Calu3 (cell line): ENCODE measurements at places on chromosomes 11 and 22.

DNA sequence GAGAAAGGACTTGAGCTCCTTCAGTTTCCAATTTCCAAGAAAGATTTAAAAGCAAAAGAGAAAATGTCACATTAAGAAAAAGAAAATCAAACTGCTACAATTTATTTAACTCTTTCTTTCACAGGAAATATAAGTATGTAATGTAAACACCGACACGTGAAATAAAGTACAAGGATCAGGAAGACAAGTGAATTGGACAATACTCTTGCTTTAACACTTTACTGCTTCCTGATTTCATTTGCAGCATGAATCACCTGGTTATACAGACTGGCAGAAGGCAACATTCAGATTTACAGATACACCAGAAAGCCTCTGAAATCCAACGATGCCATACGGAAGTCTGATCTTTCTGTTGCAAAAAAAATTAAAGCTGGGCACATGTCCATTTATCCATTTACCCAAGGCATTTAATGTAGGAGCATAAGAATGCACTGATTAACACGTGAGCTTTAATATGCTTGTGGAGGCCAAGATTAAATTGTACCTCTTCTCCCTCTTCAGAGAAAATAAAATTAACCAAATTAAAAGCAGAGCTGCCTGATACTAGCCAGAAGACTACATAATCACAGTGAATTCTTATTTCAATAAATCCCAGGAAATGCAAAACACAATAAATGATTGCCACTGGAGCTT is 16.0 kb upstream of the PPP2R1B start:
- DNase-seq: no peak

DNA sequence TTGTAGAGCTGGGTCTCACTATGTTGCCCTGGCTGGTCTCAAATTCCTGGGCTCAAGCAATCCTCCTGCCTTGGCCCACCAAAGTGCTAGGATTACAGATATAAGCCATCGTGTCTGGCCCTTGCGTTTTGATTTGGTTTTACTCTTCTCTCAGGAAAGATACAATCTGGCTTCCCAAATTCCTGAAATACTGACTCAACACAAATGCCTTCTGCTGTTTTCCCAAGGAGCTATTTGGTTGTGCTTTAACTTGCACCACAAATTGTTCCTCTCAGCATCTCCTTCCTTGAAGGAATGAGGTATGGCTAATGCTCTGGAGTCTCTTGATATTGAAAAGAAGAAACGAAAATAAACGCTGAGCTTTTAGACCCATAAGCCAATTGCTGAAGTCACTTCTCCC is 110.0 kb upstream of the PAX6 start:
- no peak for DNase-seq

GRCh38 chr11:5317292-5317691 is 6.8 kb downstream of the OR51B2 start:
- DNase-seq: no peak

DNA sequence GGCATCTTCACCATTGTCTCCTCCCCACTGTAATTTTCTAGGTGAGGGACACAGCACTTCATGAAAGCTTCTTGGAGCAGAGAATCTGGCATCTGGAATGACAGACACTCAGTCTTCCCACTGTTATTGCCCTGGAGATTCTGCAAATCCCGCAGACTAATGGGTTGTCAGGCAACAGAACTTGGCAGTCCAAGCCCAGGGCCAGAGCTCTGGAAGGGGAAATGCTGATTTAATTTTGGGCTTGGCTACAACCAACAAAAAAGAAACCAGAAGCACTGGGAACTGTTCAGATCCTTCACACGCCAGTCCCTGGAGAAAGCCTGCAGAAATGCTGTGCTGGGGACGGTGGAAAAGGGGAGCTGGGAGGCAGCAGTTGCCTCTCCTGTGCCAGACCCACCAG is 71.5 kb upstream of the BID start:
- no peak for DNase-seq

DNA sequence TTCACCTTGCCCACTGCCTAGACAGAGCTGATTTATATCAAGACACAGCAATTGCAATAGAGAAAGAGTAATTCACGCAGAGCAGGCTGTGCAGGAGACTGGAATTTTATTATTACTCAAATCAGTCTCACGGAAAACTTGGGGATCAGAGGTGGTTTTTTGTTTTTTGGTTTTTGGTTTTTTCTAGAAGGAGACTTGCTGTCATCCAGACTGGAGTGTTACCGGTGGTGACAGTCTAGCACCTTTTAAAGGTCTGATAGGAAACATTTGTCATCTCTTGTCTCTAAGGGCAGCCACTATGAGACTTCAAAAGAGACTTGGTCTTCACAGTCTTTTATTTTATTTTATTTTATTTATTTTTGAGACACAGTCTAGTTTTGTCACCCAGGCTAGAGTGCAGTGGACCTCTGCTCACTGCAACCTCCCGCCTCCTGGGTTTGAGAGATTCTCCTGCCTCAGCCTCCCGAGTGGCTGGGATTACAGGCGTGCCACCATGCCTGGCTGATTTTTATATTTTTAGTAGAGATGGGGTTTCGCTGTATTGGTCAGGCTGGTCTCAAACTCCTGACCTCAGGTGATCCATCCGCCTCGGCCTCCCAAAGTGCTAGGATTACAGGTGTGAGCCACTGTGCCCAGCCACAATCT is 19.1 kb downstream of the APOBEC3H start:
- no peak for DNase-seq

DNA sequence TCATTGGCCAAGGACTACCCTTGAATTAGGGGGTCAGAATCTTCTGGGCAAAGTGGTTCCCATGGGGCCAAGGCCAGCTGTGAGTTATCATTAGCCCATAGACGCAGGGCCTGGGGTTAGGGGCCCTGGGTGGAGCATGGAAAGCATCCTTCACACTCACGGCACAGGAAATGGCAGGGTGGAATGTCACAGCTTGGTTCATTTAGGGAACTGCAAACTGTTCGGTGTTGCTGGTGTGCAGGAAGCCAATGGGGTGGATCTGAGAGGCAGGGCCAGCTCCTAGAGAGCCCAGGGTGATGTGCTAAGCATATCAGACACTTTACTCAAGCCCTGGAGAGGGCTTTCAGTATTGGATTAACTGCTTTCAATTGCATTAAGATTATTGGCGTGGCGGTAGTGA is 42.9 kb downstream of the TECTA start:
- DNase-seq: no peak

DNA sequence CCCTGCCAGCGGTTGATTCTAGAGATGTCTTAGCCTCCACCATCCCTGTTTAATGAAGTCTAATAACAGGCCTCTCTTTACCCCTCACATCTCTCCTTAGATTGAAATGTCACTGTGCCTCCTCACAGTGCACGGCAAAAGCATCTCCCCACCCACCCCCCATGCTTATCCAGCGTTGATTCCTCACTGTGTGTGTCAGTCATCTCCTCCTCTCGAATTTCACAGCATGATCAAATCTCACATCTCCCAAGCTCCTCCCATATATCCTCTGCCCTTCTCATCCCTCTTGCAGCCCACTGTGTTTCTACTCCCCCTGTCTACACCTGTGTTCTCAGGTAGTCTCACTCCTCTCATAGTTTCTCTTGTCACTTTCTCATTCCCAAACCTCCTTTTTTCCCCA is 84.6 kb downstream of the DBX1 start:
- no peak for DNase-seq
